ENCODE measurements at places on chromosomes 3 and 15. TPM values are rescaled to one million over a fixed set of nuclear protein-coding genes. Genes with fewer than 3 reads are reported as not detected.

GRCh38 chr3:182937293-182938051 is 42.9 kb downstream of the DCUN1D1 start:
- H3K27ac ChIP-seq = no peak overlapping the region
- no peak overlapping the region for H3K4me3 ChIP-seq
- H3K27me3 ChIP-seq = no peaks in the 10 kb centered on the region
- peaks cover 26% of the 10 kb centered on the region for H3K4me1 ChIP-seq
- no peak for DNase-seq
- no peaks in the 10 kb centered on the region for H3K36me3 ChIP-seq

DNA sequence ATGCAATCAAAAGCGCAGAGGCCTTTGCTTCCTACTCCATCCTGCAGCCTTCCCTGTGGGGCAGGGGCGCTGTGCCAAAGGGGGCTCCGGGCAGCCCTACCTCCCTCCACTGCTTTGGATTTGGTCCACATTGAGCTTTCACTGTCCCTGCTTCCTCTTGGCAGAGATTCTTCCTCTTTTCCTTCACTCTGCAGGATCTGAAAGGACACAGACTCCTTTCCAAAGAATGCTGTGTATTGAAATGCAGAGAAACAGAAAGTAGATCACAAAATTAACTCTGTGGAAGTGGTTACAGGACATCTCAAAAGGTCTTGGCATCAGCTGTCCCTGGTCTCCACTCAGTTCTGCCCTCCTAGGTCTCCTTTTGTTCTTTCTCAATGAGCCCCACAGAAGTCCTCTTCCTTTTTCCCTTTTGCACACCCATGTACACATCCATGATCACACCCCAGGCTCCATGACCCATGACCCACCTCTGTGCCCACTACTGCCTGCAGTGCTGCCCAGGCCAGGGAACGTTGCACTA is 64.1 kb downstream of the CCR1 start:
- H3K4me1 ChIP-seq = peaks cover 5% of the 10 kb centered on the region
- no peaks in the 10 kb centered on the region for H3K36me3 ChIP-seq
- no peak for DNase-seq
- H3K27me3 ChIP-seq = no peaks in the 10 kb centered on the region
- H3K4me3 ChIP-seq = no peak overlapping the region

- no peak overlapping the region for H3K4me3 ChIP-seq
- peaks cover 98% of the 10 kb centered on the region for H3K4me1 ChIP-seq
- peaks cover 54% of the 10 kb centered on the region for H3K36me3 ChIP-seq
- no peaks in the 10 kb centered on the region for H3K27me3 ChIP-seq
- H3K27ac ChIP-seq = peak overlapping the region; percentile 98
These were observed 13.2 kb upstream of the ZBED2 start for GRCh38 chr3:111608383-111608782.

DNA sequence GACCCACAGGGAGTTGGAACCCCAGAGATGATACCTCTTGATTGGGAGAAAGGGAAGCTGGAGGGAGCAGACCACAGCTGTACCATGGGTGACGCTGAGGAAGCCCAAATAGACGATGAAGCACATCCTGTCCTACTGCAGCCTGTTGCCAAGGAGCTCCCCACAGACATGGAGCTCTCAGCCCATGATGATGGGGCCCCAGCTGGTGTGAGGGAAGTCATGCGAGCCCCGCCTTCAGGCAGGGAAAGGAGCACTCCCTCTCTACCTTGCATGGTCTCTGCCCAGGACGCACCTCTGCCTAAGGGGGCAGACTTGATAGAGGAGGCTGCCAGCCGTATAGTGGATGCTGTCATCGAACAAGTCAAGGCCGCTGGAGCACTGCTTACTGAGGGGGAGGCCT is 201.1 kb downstream of the AKAP13 start:
- peak overlapping the region; percentile 78 for H3K4me3 ChIP-seq
- H3K27me3 ChIP-seq = no peaks in the 10 kb centered on the region
- H3K36me3 ChIP-seq = peaks cover 47% of the 10 kb centered on the region
- DNase-seq = peak; percentile 76

The SUCNR1 gene
- total RNA-seq = not detected

The TPRG1 gene
- 11.6 TPM for total RNA-seq

The CD86 gene
- total RNA-seq = 0.09 TPM

- no peak overlapping the region for H3K4me3 ChIP-seq
- H3K27ac ChIP-seq = no peak overlapping the region
- no peaks in the 10 kb centered on the region for H3K36me3 ChIP-seq
- H3K4me1 ChIP-seq = no peaks in the 10 kb centered on the region
- peaks cover 2% of the 10 kb centered on the region for H3K27me3 ChIP-seq
- no peak for DNase-seq
These were observed 185.2 kb upstream of the CADPS start for GRCh38 chr3:63060412-63060811.

GRCh38 chr15:48887144-48887543 is 9.2 kb downstream of the EID1 start:
- H3K27me3 ChIP-seq = peaks cover 16% of the 10 kb centered on the region
- no peaks in the 10 kb centered on the region for H3K36me3 ChIP-seq
- H3K27ac ChIP-seq = no peak overlapping the region
- peaks cover 17% of the 10 kb centered on the region for H3K4me1 ChIP-seq

The GOLGA8S gene
- 0.11 TPM for total RNA-seq

- DNase-seq = no peak
- no peak overlapping the region for H3K27ac ChIP-seq
- H3K27me3 ChIP-seq = peaks cover 13% of the 10 kb centered on the region
- no peaks in the 10 kb centered on the region for H3K36me3 ChIP-seq
These were observed 137.8 kb downstream of the RORA start for GRCh38 chr15:61091289-61091616.

GRCh38 chr3:129560911-129561594 is 18.1 kb downstream of the H1-8 start:
- no peak overlapping the region for H3K27ac ChIP-seq
- H3K4me3 ChIP-seq = no peak overlapping the region
- no peaks in the 10 kb centered on the region for H3K36me3 ChIP-seq
- DNase-seq = no peak
- H3K27me3 ChIP-seq = no peaks in the 10 kb centered on the region

DNA sequence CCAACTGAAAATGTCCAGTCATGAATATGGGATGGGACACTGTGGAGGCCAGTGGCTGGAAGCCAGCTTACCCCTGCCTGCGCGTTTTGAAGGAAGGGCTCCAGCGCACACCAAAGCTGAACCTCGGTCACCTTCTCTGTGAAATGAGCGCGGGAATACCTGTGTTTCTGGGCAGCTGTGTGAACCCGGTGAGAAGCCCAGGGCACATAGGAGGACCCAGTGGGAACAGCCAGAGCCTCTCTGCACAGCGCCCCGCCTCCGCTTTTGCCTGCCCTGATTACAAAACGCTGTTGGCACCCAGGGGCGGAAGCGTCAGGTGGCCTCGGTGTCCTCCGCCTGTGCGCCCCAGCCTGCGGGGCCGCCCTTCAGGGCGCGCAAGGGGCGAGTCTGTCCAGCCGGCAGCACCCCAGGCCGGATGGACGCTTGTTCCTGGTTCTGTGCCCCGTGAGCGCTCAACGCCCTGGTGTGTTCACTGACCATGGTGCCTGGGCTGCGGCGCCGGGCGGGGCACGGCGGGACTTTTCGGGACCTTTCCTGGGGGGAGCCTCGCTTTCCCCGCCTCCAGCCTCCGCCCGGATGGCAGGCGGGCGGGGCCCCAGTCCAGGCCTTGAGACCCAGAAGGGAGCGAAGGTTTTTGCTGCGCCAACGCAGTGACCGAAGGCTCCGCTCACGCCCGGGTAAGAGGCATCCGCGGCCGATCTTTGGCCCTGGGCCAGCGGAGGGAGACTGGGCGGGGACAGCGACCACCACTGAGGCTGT is at the start of gene SQOR:
TSS of gene SQOR (plus strand) at position 598 of the 759 bp plus-strand sequence. CDS start 23,895 bp downstream, outside the sequence.
- no peaks in the 10 kb centered on the region for H3K27me3 ChIP-seq

DNA sequence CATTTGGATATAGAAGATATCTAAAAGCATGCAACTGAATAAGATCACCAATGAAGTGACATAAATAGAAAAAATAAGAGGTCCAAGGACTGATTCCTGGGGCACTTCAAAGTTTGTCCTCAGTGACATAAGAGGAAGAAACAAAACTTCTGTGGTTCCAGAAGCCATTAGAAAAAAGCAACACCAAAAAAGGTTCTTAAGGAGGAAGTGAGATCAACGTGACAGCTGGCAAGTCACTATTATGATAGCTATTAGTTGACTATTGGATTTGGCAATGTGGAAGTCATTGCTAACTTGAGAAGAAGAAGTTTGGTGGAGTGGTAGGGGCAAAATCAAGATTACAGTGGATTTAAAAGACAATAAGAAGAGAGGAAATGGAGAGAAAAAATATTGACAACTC is 1098.3 kb downstream of the NAALADL2 start:
- no peaks in the 10 kb centered on the region for H3K4me1 ChIP-seq
- no peak for DNase-seq
- no peaks in the 10 kb centered on the region for H3K27me3 ChIP-seq

DNA sequence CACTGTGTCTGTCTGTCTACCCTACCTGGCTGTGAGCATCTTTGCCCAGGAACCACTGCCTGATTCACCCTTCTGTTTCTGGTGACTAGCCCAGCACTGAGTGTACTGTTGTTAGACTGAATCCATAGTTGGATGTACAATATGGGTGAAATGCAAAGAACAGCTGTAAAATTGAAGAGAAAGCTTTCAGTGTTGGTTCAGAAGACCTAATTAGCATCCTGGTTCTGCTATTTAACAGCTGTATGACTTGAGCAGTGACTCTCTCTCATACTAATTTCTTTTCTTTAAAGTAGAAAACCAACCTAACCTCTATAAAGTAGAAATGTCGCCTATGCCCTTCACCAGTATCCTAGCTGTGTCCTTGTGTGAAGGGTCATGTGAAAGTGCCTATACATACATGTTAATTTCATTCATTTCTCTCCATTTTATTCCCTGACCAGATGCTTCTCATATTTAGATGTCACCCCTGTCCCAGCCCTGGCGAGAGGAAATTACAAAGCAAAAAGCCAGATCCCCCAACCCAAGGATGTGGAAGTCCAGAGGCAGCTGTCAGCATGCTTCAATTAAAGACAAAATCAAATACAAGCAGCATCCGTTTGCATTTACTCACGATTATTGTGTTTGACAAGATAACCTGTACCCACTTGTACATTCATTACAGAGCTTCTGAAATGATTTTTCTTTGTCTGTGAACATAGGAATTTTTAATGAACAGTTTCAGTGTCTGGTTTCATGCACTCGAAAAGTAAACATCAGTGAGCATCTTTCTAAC is 305.7 kb upstream of the ICE2 start:
- peaks cover 57% of the 10 kb centered on the region for H3K4me1 ChIP-seq
- no peak for DNase-seq
- no peaks in the 10 kb centered on the region for H3K27me3 ChIP-seq

DNA sequence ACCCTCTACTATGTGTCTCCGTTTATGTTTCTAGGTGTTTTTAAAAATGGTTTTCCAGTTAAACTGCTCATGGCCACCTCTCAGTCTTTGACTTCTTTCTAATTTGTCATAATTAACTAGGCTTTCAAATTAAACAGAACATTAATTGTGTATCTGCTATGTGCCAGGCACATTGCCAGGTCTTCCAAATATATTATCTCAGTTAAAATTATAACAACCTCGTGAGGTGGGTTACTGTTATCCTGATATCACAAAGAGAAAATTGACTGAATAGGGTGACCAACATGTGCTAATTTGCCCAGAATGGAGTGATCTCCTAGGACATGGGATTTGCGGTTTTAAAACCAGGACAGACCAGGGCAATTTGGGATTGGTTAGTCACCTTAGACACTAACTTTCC is 222.4 kb upstream of the TLE3 start:
- no peak overlapping the region for H3K4me3 ChIP-seq
- no peaks in the 10 kb centered on the region for H3K36me3 ChIP-seq
- no peaks in the 10 kb centered on the region for H3K27me3 ChIP-seq
- H3K4me1 ChIP-seq = no peaks in the 10 kb centered on the region
- DNase-seq = no peak
- no peak overlapping the region for H3K27ac ChIP-seq

The FSIP1 gene
- total RNA-seq = 0.32 TPM

DNA sequence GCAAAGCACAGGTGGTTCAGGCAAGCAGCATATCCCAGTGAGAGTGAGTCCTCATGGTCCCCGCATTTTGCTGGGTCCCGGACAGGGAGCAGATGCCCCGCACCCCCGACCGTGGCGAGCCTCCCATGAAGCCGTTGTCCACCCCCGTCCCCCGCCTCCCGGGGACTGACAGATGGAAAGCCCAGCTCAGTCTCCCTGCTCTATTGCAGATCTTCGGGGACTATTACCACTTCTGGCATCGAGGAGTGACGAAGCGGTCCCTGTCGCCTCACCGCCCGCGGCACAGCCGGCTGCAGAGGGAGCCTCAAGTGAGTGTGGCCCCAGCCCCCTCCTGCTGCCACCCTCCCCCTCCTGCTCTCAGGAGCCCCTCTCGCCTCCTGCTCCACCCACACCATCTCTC is 7.7 kb downstream of the FURIN start:
- peaks cover 78% of the 10 kb centered on the region for H3K36me3 ChIP-seq
- H3K27ac ChIP-seq = peak overlapping the region; percentile 65
- peaks cover 21% of the 10 kb centered on the region for H3K4me1 ChIP-seq
- DNase-seq = no peak

DNA sequence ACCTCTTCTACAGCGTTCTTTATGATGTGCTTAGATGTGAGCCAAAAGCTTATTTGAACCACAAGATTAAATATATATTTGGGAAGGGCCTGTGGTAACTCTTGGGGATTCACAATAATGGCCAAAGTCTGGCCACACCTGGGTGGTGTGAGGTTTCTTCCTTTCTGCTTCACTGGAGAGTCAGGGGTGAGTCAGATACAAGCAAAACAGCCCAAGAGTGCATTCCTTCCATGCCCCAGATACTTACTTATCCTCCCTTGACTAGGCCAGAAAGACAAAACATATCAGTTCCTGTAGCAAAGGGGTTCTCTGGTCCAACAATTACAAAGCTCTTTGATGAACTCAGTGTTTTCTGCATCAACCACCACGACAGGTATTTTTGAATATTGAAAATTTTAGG is 941 bp downstream of the ZBED2 start:
- no peaks in the 10 kb centered on the region for H3K27me3 ChIP-seq
- peak overlapping the region; percentile 98 for H3K27ac ChIP-seq
- peaks cover 59% of the 10 kb centered on the region for H3K4me1 ChIP-seq
- DNase-seq = no peak
- peaks cover 77% of the 10 kb centered on the region for H3K36me3 ChIP-seq

The FBXL2 gene
- total RNA-seq = 0.07 TPM

- DNase-seq = peak; percentile 88
- peak overlapping the region; percentile 93 for H3K4me3 ChIP-seq
- H3K36me3 ChIP-seq = peaks cover 29% of the 10 kb centered on the region
- H3K27ac ChIP-seq = peak overlapping the region; percentile 98
- H3K4me1 ChIP-seq = peaks cover 36% of the 10 kb centered on the region
These were observed 2.0 kb upstream of the BHLHE40 start for GRCh38 chr3:4977001-4977852.

GRCh38 chr3:49701388-49702077 is 12.2 kb downstream of the RNF123 start:
- no peaks in the 10 kb centered on the region for H3K27me3 ChIP-seq
- H3K27ac ChIP-seq = no peak overlapping the region
- no peak overlapping the region for H3K4me3 ChIP-seq

DNA sequence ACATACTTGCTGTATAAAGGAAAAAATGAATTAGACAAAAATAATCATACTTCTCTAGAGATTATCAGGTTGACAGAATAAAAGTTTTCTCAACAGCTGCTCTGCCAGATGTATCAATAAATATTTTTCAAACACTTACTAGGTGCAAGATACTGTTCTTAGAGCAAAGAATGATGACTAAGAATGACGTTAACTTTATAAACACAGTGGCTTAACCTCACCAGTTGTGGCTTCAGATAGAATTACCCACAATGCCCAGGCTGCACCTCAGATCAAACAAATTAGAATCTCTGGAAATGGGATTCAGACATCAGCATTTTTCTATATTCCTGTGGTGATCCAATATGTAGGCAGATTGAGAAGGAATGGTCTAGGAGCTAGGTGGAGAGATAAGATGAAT is 422.4 kb upstream of the ATP11B start:
- H3K4me1 ChIP-seq = no peaks in the 10 kb centered on the region
- H3K27ac ChIP-seq = no peak overlapping the region
- no peak for DNase-seq
- H3K27me3 ChIP-seq = peaks cover 3% of the 10 kb centered on the region
- H3K36me3 ChIP-seq = no peaks in the 10 kb centered on the region

The BCL2A1 gene
- total RNA-seq = 82.2 TPM

All from activated CD4-positive, alpha-beta T cell treated with anti-CD3 and anti-CD28 coated beads for 36 hours (primary cell).